Foreskin keratinocyte (primary cell): ENCODE measurements at places on chromosomes 11 and 22.

DNA sequence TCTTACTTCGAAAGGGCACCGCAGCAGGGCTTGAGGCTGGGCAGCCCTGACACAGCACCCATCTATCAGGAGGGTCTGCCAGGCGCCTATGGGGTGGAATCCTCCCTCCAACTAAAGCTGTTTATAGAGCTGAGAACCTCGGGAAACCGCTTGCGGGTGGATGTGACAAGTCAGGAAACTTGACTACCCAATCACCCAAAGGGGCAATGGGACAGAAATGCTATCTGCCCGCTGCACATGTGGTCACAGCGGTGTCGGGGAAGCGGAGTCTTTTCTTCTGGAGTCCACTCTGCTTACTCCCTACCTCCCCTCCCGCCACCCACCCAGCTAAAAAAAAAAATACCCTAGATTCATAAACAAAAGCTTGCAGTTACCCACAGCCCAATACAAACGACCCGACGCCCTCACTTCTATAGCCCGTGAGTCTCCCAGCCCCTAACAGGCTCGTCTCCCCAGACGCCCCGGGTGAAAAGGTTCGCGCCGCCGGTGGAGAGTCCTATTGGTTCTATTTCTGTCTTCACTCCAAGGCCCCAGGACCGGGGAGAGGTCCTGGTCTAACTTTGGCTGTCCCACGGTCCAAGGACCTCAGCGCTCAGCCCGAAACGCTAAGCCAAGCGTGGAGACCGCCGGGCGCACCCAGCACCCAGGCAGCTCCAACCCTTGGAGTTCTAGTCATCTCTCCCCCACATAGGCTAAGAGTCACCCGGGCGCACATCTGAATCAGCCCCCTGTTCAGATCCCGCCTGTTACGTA, 1.4 kb downstream of the TRPC6 start:
- DNase-seq = peak; percentile 11

- DNase-seq = peak; percentile 85
These were observed 2.7 kb downstream of the MAJIN start for GRCh38 chr11:64969209-64969608.

- no peak for DNase-seq
These were observed 77.6 kb downstream of the PLEKHA7 start for GRCh38 chr11:16936643-16937042.

GRCh38 chr11:78742430-78742829, 167.8 kb upstream of the NARS2 start:
- peak; percentile 40 for DNase-seq

DNA sequence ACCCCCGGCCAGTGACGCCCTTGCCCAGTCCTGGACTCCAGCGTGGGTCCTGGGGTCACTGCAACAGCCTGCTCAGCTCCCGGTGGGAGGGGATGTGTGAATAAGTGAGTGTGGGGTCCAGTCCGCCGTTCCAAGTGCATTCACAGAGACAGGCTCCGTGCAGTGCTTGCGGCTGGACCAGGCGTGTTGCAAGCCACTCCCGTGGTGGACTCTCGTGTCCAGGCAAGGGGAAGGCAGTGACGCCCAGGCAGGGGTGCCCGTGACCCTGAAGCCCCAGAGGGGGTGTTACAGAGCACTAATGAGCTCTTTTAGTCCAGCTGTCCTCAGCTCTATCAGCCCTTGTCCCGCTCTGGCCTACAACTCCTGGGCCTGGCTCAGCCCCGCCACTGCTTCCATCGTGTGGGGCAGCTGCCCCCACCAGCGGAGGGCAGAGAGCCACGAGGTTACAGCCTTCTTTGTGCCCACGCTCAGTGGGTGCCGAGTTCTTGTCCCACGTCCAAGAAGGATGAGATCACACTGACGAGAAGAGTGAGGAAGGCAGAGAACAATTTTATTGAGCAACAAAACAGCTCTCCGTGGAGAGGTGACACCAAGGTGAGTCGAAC, 1807.5 kb downstream of the LRRC4C start:
- no peak for DNase-seq

GRCh38 chr11:66006134-66006890, 4.0 kb downstream of the BANF1 start:
- DNase-seq = no peak
